ENCODE measurements at places on chromosomes 11 and 22.

GRCh38 chr11:64218628-64219353 lies 7.2 kb downstream of the TRPT1 start:
- DNase-seq = no peak

DNA sequence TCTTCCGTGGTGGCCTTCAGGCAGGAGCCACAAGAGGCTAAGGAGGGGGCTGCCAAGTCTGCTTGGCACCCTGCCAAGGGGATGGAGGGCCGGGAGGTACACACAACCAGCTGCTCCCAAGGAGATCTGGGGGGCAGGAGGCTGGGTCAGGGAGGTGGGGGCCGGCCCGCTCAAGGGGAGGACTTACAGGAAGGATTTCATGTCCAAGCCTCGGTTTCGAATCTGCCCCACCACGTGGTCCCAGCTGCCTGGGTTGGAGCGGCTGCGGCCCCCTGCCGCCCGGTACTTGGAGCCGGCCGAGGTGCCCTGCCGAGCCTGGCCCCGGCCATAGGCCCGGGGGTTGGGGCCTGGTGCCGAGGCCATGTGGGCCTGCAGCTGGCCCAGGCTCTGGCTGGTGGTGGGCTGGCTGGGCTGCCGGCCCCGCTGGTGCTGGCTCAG lies 33.5 kb downstream of the LRRC10B start:
- DNase-seq = no peak

DNA sequence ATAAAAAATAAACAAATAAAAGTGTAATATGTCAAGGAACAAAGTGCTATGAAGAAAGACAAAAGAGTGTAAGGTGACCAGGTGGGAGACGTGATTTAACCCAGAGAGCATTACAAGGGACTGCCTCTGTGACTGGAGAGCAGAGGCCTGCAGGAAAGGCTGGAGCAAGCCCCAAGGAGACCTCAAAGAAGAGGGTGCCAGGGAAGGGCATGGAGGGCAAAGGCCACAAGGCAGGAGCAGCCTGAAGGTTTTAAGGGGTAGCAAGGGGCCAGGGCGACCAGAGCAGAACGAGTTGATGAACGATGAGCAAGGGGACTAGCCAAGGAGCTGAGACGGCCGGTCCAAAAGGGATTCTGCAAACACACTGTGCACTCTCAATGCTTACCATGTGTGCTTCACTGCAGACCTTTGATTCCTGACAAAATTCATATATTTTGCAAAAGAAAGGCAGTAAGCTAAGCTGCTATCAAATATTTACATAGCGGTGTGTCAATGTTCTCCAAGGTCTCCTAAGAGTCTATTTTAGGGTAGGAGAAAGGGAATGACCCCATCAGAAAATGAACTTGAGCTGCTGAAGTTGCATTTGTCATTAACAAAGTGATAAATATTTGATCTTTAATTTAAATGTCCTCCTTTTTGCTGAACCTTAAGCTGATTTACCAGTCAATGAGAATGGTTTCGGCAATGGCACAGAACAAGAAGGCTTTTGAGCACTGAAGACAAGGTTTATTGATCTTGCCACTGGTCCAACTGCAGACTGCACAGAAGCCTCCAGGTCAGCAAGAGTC lies 50.5 kb downstream of the SMCO4 start:
- no peak for DNase-seq

DNA sequence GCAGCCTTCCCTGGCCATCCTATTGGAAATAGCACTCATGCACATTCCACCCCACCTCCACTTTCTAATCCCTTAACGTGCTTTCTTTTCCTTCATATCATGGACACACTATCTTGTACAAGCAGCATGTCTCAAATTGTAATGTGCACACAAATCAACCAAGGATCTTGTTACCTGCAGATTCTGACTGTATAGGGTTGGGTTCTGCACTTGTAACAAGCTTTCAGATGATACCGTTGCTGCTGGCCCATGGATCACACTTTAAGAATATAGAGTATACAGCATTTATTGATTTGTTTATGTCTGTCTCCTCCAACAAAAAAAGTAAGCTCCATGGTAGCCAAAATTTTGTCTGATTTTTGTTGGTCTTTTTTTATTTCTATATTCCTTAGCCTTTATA lies 32.4 kb upstream of the POU2AF1 start:
- DNase-seq = no peak

DNA sequence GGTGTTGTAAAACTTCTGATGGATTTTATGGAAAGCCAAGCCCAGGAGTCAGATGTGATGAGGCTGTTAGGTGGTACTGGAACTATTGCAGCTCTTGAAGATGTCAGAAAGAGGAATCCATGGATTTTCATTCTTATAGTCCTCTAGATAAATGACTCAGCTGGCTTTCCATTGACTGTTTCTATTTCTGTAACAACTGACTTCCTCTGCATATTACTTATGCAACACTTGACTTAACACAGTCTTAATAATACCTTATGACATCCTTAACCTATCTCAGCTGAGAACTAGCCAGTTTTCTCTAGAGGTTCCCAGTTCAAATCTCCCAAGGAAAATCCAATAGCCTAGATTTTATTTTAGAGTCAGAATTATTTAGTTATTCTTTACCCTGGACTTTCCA lies 263.8 kb downstream of the LUZP2 start:
- DNase-seq = no peak

DNA sequence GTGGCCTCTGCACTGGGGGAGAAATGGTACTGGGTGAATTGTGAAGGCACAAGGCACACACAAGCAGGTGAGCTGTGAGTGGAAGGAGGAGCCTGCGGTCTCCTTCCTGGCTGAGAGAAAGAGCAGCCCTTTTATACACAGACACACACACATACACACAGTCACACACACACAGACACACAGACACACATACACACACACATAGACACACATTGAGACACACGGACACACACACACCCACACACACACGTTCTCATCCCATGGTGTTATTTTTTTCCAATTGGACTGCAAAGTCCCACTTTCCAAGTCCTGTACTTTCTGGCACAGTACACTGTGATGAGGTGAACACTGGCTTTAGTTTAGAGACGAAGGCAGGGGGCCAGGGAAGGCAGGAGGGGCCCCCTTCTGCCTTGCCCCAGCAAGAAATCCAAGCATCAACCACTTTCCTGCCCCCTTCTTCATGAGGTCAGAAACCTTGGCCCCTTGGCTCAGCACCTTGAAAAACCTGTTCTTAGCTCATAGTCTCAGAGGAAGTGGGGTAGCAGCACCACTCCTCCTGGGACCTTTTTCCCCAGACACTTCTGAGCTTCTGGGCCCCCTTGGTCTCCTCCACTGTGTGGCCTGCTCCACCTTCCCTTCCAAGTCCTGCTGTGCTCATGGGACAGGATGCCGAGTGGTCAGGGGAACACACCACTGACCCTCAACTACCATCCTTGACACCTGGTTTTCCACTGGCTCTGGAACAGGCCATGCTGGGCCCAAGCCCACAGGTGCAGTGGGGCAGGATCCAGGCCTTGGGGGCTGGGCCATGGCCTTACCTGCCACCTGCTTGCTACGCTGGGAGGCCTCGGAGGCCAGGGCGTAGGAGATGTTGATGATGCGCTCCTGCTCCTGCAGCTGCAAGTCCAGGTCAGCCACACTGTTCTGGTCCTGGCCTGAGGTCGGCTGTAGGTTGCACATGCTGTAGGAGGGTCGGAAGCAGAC lies 43.8 kb downstream of the C11orf58 start:
- no peak for DNase-seq

DNA sequence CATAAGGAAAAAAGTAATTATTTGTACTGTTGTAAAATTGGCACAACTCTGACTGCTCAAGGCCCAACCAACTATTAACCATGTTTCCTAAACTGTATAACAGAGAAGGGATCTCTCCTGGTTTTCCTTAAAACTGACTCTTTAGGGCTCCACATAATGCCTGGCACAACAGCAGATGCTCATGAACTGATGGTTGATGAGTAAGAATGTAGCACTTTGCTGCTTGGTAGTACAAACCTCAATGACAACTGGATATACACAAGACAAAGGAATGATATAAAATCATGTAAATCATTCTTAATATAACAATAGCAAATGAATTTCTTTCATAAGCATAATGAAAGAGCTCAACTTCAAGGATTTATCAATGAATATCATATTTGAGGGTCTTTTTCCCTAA lies 11.7 kb downstream of the MSANTD2 start:
- DNase-seq = no peak

DNA sequence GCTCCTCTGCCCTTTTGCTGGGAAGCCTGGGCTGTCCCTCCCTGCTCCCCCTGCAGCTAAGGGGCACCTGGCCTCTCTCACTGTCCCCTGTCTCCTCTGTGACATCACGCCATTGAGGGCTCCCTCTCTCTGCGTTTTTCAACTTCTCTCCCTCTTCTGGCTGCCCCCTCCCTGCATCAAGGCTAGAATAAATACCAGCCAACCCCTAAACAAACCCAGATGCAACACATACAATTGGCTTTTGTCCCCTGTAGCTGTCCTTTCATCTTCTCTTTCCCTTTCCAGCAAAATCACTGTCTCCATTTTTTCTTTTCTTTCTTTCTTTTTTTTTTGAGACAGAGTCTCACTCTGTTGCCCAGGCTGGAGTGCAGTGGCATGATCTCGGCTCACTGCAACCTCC lies 3.3 kb upstream of the MIEF1 start:
- no peak for DNase-seq

DNA sequence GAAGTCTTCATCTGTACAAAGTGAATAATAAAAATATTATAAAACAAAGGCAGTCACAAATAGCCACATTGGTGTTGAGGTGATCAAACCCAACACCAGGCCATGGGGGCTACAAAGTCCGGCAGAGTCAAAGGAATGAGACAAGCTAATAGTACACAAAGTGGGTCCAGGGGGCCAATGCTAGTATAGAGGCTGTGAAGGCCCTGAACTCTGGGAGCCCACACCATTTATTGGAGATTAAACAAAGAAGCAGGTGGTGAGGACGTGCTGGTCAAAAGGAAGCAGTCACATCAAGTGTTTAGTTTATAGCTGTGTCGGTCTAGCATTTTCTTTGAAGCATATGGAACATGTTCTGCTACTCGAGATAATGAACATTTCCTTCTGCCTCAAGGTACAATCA lies 58.6 kb upstream of the CCT8L2 start:
- no peak for DNase-seq

- DNase-seq = no peak
Observed at GRCh38 chr11:60978546-60979380, 7.3 kb downstream of the CD6 start.

DNA sequence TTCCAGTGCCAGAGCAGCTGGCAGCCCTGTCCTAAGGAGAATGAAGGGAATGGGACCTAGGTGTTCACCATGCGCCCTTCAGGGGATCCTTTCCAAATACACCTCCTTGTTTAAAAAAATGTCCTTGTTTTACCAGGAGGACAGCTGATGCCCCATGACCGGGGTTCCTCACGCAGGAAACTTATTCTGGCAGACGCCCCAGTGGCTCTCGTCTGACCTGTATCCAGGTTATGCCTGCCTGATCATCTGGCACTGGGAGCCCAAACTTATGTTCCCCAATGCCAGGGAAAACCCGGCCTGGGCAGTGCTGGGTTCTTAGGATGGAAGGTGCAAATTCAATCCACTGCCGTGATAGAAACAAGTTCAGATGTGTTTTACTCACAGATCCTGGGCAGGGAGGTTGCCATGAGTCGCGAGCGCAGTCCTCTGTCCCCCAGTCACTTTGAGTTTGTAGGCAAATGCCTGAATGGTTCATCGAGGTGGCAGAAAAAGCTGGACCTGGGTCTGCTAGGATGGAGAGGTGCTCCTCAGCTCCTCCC lies 31.5 kb downstream of the MOV10L1 start:
- DNase-seq = no peak

- DNase-seq = no peak
Observed at GRCh38 chr11:70325824-70326223, 55.3 kb downstream of the PPFIA1 start.

DNA sequence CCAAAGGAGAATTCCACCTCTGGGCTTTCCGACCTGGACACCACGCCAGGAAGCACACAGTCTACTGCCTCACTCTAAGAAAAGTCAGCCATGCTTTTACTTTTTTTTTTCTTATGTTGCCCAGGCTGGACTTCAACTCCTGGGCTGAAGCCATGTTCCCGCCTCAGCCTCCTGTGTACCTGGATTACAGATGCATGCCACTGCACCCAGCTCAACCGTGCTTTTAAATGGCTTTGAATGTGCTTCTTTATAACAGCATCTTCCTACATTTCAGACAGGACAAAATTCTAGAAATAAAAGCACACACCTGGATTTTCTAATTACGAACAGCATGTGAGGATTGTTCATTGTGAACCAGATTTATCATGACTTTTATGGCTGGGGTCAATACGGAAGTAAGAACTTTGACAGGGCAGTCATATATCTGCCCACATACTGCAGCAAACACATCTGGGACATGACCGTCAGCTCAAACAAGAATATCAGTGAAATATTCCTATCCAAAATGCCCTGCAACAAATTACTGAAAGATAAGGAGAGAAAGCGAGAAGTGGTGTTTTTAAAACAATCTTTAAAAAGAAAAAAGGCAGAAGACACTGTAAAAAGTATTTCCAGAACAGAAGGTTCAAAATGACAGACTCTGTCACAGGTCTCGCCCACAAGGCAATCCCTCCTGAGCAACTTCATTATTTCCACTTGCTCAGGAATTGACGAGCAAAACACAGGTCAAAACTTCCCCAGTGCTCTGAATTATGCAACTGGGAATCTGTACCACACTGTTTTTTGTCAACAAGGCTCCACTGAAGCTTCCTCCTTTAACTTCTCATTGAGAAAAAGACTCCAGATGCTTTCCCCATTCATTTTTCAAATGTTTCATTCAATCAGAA lies 42.1 kb downstream of the PACSIN2 start:
- DNase-seq = no peak

GRCh38 chr11:70470127-70470526 lies 71.8 kb downstream of the CTTN start:
- DNase-seq = no peak

DNA sequence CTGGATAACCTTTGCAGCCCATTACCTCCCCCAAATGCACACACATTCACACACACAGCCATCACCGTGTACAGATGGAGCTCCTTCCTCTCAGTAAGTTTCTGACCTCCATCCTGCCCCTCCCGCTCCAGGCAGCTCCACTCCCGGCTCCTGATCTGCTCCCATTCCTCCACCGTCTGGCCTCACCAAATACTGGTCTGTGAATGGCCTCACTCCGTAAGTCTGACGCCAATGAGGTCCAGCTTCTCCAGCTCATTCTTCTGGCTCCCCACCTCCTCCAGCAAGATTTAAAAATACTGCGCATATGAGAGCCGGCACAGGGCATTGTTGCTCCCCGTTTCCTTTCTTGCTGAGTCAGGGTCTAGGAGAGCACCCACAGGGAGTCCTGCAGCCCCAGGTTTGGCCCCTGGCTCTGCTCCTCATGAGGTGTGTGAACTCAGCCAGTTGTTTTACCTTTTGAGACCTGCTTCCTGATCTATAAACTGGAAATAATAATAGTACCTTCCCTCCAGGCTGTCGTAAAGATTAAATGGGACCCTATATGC lies 14.0 kb upstream of the TUB start:
- no peak for DNase-seq

- DNase-seq = no peak
Observed at GRCh38 chr22:23583836-23584235, 3.7 kb upstream of the IGLL1 start.
